ENCODE measurements at places on chromosomes 2 and 18.
A peak's percentile ranks its signal among the peaks of the same experiment; 100 is the strongest.

- no peak for DNase-seq
Measured at GRCh38 chr18:76668546-76668945, 153.8 kb upstream of the ZNF236 start.

DNA sequence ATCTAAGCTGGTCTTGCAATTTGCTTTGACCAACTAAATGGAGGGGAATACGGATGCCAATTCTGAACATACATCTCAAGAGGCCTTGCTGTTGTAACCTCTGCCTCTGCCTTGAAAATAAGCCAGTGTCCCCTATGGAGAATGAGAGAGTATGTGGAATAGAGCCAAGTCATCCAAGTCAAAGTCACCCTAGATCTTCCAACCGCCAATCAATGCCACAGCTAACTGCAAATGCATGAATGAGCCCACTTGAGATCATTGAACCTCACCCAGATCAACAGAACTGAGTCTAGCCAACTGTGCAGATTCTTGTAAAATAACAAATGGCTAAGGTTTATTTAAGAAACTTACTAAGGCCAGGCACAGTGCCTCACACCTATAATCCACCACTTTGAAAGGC, 139.8 kb upstream of the TANK start:
- DNase-seq = no peak

DNA sequence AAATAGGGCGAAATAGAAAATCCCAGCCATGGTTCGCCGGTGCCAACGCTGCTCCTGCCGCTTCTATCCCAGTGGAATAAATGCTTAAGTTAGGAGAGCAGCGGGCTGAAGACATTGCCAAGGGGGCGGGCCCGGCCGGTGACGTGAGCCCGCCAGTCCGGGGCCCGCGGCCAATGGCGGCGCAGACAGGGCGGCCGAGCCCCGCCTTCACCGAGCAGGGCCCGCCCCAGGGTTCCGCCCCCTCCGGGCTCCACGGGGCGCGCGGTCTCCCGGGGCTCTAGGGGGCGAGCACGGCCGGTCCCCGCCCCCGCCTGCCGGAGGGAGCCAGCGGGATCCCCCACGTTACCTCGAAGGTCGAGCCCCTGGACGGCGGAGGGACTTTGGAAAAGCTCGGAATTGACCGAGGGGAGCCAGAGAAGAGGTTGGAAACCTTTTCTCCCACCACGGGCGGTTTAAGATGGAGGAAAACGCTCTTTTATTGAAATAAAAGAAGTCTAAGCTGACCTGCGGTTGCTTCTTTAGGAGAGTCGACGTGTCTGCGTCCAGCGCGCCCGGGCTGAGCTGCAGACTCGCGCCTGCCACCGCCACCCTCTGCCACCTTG, at the start of gene EPHA4:
TSS of gene EPHA4 (minus strand) at position 86 of the 602 bp plus-strand sequence. CDS start at position 30, 56 bp downstream.
- peak; percentile 63 for DNase-seq

DNA sequence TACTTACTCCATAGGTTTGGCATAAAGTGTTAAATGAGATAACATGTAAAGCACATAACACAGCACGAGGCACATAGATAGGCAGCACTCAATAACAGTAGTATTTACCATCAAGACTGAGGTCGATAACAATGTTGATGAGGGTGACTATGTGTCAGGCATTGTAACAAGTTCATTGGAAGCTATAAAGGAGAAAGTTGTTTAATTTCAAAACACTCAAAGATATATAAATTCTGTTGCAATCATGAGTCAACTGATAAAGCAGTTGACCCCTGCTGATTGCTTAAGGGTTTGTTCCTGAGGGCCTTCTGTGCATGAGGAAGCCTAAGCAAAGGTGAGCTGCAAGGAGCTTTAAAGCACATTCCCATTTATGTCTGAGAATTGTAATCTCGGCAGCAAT, 760.5 kb downstream of the SATB2 start:
- DNase-seq = no peak

GRCh38 chr2:28349546-28350165, 43.0 kb upstream of the FOSL2 start:
- DNase-seq = no peak

DNA sequence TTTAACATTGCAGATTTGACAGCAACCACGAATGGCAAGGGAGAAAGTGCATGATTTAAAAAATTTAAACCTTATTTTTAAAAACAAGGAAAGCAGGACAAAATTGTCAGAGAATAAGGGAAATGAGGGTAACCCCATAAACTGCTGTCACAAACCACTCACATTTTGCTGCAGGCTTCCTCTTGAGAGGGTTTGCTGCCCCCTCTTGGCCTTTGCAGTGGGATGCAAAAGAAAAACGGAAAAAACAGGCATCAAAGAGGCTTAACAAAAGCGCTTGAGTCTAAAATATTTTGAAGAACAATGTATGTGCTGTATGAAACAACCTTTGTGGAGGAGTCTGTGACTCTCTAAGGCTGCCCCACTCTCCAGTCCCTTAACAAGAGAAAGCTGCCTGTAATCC, 91.6 kb downstream of the TMX3 start:
- no peak for DNase-seq

GRCh38 chr18:78130232-78131195, 849.1 kb upstream of the SALL3 start:
- DNase-seq = no peak

All from hematopoietic multipotent progenitor cell treated with erythropoietin and hydrocortisone succinate and interleukin-3 and kit ligand, for 15 days (in vitro differentiated cells).